ENCODE measurements at places on chromosomes 6 and 20.

- no peak for DNase-seq
Measured at GRCh38 chr20:46376196-46376785, 30.1 kb downstream of the ELMO2 start.

DNA sequence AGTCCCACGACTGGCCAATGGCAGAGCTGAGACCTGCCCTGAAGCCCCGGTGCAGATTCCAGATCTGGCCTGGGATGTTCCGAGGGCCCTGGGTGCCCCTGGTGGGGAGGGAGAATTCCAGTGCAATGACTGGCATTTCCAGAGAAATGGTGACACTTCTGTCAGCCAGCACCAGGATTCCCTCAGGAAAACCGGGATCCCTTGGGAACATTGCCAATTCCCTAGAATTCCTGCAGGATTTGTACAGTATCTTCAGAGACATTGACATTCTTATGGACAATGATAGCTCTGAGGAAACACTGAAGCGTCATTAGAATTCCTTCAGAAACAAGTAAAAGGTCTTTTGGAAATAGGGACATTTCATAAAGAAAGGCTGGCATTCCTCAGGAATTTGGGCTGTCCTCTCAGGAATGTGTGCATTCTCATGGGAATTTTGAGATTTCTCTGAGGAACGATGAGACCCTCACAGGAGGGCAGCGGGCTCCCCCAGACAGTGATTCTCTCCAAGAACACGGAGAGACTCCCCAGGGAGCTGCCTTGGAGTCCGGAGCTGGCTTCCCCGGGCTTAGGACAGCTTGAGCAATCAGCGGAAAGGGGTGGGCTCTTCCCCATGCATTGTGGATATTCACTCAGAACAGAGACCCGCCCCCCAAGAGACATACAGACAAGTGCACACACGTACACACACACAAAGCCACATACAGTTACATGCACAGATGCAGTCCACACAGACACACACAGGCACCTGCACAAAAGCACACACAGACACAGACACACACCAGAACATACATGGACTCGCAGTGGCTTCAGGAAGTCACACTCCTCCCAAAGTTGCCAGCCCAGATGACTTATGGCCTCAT lies 35.2 kb upstream of the BPIFA2 start:
- no peak for DNase-seq

- no peak for DNase-seq
Measured at GRCh38 chr6:69421269-69421668, 375.5 kb downstream of the LMBRD1 start.

DNA sequence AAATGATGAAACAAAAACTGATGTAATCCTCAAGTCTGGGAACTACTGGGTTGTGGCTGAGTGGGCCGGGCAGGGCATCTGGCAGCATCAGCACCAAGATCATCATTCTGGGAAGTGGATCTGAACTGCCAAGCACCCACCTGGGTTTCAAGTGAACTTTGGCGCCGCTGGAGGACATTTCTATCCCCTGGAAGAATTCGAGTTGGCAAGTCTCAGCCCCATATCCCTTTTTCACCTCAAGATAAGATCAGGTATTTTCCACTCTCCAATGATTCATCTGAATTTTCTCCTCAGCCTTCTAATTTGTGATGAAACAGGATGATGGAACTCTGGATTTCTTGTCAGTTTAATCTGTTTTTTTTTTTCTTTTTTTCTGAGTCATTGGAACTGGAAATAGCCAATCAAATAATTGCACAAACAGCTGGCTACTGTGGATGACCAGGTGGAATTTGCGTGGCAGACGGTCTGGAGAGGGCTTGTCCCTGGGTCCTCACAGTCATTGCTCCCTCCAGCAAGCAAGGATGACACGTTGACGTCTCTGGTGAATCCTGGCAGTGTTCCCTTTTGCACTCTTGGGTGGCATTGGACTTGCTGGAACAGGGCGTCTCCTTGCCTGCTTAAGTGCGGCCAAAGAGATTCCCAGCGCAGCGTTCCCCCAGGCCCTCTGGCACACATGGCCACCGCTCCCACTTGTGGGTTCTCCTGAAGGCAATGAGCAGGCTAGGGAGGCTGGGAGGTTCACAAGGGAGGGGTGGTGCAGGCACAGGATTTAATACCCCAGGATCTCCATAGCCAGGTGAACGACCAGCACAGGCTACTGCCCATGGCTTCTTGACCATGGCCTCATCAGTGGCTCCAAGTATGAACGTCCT lies 80.4 kb downstream of the DHX35 start:
- DNase-seq: no peak

- no peak for DNase-seq
Measured at GRCh38 chr6:27478141-27478705, 5.3 kb upstream of the ZNF184 start.

DNA sequence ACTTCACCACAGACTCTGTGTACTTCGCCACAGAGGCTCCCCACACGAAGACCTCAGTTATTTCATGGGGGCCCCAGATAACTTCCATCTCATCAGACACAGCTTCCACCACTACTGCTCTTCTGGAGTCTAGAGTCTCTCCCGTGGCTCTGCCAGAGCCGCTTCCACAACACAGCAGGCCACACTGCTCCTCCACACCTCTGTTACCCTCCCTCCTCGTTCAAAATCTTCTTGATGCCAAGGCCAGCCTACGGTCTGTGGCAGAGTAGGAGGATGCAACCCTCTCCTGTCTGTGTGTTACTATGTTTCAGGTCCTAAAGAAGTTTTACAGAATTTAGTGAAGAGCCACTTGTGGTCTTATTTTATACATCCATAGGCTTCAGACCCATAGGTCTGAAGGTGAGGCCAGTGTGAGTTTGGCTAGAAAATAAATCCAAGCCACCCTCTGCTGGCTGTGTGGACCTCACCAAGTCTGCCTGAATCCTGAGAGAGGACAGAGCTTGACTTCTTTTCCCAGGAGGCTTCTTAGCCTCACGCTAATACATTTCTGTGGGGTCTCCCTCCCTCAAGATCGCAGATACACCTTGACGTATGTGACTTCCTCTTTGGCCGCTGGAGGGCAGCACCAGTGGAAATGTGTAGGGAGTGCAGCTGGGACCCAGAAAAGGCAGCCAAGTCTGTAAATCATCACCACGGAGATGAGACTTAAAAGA lies 197.7 kb downstream of the FAXC start:
- DNase-seq: no peak

DNA sequence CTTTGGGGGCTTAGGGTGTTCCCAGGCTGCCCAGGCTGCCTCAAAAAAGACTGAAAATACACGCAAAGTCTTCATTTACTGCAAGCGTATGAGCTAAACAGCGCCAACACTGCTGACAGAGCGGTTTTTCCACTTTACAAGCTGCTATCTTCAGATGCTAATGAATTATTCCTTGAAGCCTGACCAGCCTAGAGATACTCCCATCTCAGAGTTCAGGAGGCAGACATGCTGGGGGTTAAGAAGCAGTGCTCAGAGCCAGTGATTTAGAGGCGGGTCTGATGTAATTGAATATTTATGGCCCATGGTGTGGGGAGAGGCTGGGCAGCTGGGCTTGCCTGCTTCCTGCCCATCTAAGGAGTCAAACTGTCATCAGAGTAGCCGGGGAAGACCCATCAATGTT lies 241.4 kb downstream of the SLC24A3 start:
- no peak for DNase-seq

- DNase-seq: no peak
Measured at GRCh38 chr6:25868436-25869183, 5.4 kb downstream of the SLC17A3 start.

GRCh38 chr6:64815718-64816117 lies 891.3 kb downstream of the EYS start:
- DNase-seq: no peak

- no peak for DNase-seq
Measured at GRCh38 chr6:149209871-149210775, 107.4 kb upstream of the TAB2 start.

GRCh38 chr6:41066867-41067304 lies 5.3 kb downstream of the OARD1 start:
- no peak for DNase-seq

GRCh38 chr20:2836035-2836434 lies 4.4 kb downstream of the PCED1A start:
- DNase-seq: no peak

DNA sequence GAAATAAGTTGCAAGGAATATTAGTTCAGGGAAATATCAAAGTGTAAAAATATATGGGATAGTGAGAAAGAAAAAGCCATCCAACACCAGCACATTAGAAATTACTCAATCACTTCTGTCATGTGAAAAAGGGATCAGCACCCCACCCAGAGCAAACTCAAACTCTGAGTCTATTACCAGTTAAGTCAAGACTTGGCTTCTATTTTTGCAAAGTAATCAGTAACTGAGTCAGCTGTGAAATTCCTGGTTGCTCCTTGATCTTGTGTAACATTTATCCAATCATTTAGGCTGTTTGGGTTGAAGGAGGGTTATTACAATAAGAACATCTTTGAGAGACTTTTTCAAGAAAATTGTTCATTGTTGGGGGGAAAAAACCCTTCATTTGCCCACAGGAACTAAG lies 51.2 kb downstream of the SLC22A23 start:
- no peak for DNase-seq

DNA sequence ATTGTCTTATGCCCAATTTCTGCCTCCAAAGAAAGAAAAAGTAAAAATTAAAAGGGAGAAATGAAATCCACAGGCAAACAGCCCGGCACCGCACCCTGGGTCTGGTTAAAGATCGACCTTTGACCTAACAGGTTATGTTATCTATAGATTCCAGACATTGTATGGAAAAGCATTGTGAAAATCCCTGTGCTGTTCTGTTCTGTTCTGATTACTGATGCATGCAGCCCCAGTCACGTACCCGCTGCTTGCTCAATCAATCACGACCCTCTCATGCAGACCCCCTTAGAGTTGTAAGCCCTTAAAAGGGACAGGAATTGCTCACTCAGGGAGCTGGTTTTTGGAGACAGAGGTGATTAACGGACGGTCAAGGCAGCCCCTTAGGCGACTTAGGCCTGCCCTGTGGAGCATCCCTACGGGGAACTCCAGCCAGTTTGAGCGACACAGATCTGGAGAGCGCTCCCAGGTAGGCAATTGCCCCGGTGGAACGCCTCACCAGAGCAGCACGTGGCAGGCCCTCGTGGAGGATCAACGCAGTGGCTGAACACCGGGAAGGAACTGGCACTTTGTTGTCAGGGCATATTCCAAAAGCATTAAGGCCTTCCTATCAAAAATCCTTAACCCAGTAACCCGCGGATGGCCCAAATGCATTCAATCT lies 12.0 kb upstream of the HFE start:
- DNase-seq: no peak

- DNase-seq: no peak
Measured at GRCh38 chr20:6055981-6056569, 2.2 kb upstream of the LRRN4 start.

GRCh38 chr6:107711412-107712236 lies 112.5 kb downstream of the SCML4 start:
- DNase-seq: no peak

DNA sequence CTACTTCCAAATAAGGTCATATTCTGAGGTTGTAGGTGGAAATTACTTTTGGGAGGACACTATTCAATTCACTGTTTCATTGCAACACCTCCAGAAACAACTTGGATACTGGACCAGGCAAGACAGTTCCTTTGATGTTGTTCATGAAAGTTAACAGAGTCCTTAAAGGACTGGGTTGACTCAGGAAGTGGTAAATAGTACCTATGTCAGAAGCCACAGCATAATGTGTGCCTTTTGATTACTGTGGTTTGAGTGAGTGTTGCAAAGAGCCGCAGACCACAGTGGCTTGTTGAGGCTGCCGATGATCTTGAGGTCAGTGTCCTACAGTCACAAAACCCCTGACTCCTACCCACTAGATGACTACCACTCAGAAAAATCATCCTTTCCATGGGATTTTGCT lies 10.9 kb downstream of the IL20RA start:
- no peak for DNase-seq

DNA sequence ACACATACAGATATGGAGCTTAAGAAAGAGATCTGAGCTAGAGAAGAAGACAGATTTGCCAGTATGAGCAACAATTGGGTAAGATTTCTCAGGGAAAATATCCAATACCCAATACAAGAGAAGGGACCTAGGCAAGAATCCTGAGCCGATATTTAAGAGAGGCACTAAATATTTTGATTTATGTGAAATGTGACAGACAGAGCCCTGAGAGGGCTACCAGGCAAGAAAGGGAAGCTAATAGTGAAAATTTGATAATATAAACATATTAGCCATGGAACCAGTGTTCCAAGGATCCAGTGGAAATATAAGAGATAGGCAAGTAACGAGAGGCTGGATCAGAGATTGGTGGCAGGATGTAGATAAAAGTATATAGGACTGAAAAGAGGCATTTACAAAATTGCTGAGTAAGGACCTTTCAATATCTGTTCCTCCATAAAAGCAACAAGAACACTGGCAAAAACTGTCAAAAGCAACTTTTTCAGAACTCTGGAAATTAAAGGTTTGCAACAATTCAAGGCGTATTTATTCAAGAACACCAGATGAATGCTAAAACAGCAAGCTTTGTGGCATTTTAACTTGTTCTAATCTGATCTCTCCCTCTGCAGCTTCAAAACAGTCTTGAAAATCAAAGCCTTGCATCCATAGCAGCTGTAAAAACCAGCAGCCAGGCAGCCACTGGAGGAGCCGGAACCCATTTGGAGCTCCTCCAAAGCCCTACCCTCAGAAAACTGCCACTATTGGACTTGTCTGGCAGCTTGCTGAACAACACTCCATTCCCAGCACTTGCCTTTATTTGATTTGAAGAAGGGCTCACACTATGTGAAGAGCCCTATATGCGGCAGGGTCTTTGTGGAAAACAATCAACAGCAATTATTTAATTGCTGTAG lies 58.8 kb downstream of the REV3L start:
- DNase-seq: no peak

DNA sequence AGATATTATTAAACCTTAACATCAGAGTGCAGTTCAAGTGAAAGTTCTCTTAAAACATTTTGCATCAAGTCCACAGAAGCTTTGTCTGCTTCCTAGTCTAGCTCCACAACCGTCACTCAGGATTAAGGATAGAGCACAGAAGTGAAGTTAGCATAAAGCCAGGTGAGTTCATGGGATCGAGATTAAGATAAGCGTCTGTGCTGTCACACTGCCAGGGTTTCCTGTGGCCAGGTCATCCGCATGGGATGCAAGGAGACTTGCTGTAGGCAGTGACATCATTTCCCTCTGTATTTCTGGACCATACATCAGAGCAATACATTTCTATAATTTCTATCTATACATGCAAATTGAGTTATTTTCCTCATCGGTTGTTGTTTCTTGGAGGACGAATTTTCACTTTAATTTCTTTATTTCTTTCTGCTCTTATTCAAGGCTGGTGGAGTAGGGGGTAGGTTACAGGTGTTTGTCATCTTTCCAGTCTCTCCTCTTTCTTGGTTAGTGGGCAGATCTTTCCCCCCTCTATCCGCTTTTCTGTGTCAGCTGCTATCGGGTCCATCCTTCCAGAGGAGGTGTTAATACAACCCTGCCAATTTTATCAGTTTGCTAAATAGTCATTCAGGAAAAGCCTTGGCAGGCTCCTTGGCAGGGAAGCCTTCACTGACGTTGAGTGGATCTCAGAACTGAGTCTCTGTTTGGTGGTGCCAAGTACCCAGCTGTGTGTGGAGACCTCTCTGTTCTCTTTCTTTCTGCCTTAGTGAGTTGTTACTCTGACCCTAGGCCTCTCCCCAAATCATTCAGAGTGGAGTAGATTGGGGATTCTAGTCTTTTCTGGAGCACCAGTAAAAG lies 307.6 kb upstream of the MAP3K7 start:
- no peak for DNase-seq
